ENCODE measurements at places on chromosomes 11 and 22.
A peak's percentile ranks its signal among the peaks of the same experiment; 100 is the strongest.

- no peak for DNase-seq
These were observed 3.8 kb upstream of the CAPN5 start for GRCh38 chr11:77062924-77063323.

DNA sequence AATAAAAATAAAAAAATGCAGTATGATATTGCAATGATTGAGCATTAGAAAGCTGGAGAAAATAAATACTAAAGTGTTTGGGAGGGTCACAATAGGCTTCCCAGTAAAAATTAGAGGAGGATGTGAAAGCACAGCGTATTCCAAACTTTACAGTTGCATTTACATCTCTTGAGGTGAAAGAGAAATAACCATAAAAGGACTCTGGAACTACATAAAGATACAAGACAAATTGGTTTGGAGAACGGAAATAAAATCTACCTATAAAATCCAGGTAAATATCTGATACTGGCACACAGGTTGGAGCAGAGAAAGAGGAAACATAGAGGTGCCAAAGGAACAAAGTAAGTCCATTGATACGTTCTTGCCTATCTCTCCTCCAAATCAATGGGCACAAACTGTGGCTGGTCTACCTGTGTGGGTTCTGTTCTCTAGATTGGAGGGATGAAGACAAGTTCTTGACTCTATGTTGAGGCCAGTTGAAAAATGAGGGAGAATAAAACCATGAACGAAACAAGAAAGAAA is at the start of gene MS4A12:
MS4A12 (plus strand) TSS at position 291 of the 522 bp plus-strand sequence. CDS start 4,541 bp downstream, outside the sequence.
- no peak for DNase-seq

DNA sequence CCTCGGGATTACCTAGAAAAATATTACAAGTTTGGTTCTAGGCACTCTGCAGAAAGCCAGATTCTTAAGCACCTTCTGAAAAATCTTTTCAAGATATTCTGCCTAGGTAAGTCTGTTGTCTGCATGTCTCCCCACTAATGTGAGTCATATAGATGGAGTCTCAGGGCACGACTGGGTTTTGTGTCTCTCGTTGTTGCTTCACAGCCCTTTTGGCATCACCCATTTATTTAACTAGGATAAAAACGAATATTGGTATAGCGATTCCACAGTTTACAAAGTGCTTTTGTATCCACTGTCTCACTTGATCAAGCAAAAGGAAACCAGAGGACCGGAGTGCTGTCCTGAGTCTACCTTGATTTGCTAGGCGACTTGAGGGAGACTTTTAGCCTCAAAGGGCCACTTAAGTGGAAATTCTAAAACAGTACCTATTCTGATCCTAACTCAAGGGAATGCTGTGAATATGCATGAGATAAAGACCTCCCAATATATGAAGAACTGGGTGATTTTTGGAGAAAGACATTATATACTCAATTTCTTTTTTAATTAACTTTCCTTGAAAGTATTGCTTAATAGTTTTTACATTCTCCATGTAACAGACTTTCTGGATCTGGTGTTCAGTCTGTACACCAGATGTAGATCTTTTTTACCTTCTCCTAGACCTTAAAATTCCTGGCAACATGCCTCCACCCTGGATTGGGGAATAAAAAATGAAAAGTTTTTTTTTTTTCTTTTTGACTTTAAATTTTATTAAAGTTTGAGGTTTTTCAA is 590 bp downstream of the NNMT start:
- DNase-seq = no peak

GRCh38 chr11:126917531-126918204 is 82.9 kb downstream of the KIRREL3 start:
- DNase-seq = no peak

DNA sequence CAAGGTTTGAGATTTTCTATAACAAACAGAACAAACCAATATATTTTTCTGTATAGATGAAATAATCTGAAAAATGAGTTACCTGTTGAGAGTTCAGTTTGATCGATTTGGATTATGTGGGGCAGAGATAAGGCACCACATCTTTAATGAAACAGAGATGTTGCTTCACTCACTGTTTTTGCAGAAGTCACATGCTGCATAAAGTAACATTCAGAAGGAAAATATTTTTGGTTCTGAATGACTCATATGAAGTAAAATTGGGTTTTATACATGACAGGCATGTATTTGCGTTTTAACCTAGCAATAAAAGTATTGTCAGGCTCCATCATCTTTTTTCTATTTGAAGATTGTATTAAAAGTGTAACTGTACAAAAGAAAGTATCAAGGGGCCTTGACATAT is 77.8 kb downstream of the BBOX1 start:
- DNase-seq = no peak

GRCh38 chr11:47288066-47288465 is 18.1 kb downstream of the MADD start:
- DNase-seq = no peak

DNA sequence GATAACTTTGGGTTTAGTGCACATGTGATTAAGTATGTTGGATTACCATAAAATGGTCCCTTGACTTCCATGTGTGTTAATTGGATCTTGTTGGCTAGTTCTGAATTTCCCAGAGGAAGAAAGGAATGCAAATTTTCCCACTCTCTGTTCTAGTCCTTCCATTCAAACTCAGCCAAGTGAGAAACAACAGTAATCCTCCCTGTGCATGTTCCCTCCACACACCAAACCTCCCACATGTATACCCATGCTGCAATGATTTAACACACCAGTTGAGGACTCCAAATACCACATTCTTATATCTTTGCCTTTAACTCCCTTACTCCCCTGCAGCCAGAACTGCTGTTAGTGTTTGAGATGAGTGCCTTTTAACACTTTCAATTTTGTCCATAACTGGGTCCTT is 1158.9 kb downstream of the DLG2 start:
- no peak for DNase-seq

GRCh38 chr11:3830730-3831129 is 10.0 kb downstream of the RHOG start:
- no peak for DNase-seq

DNA sequence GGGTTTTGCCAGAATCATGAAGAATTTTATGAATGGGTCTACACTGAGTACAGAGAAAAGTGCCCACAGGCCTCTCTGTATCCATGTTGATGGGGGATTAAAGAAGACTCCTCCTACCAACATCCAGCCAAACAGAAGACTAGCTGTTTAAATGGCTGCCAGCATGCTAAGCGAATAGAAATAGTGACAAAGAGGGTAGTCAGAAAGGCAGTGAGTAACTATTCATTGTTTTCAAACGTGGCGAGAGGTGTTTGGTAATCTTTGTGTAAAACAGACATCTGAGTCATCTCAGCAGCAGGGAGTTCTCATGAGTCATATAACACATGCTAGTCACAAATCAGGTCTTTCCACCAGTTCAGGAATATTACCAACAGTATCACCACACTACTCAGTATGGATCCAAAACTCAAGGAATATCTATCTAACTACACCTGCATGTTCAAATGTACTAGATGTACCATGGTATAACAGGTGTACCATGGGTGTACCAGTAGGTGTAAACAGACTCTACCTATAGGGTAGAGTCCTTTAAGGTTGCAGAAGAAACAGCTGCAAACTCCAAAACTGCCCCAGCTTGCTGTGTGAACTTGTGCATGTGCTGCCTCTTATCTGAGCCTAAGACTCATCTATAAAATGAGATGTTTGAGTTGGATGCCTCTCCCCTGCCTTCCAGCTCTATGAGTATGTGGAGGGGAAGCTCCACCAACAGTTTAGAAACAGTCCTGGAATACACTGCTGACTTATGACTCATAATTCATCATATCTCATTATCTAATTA is 82.0 kb downstream of the SLC1A2 start:
- DNase-seq = no peak

DNA sequence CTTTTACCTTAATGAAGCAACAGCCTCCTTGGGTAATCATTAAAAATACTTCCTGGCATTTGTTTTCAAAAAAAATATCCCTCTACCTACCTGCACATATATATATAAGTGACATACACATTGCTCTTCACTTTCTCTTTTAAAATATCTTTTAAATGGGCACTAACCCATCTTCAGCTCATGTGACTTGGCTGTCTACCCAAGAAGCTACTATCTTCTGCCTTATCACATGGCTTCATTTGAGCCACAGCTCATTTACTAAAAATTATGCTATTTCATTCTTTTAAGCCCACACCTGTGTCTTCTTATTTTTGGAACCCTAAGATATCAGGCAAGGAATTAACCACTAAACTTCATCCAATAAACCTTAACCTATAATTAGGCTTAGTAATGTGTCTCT is 37.0 kb upstream of the SOX6 start:
- DNase-seq = no peak

- no peak for DNase-seq
These were observed 129.8 kb downstream of the OPCML start for GRCh38 chr11:133402551-133402950.

DNA sequence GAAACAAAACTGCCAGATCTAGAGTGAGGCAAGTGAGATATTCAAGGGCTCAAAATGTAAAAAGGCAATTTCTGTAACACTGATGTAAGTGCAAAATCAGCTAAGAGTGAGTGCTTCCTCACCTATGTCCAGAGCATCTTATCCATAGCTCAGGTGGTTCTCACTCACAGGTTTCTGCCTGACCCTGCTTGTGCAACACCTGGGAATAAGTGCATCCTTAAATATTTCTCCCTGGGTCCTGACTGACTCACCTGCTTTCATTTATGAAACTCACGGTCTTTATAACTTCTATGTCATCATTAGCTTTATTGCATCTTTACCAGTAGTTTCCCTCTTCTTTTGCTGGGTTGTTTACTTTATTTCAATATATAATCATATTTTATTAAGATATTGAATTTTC is 260.6 kb downstream of the CNTN5 start:
- DNase-seq = no peak

- no peak for DNase-seq
These were observed 69.6 kb downstream of the LARGE1 start for GRCh38 chr22:33850724-33851123.

- no peak for DNase-seq
These were observed 28.7 kb downstream of the GUCD1 start for GRCh38 chr22:24526191-24526590.

DNA sequence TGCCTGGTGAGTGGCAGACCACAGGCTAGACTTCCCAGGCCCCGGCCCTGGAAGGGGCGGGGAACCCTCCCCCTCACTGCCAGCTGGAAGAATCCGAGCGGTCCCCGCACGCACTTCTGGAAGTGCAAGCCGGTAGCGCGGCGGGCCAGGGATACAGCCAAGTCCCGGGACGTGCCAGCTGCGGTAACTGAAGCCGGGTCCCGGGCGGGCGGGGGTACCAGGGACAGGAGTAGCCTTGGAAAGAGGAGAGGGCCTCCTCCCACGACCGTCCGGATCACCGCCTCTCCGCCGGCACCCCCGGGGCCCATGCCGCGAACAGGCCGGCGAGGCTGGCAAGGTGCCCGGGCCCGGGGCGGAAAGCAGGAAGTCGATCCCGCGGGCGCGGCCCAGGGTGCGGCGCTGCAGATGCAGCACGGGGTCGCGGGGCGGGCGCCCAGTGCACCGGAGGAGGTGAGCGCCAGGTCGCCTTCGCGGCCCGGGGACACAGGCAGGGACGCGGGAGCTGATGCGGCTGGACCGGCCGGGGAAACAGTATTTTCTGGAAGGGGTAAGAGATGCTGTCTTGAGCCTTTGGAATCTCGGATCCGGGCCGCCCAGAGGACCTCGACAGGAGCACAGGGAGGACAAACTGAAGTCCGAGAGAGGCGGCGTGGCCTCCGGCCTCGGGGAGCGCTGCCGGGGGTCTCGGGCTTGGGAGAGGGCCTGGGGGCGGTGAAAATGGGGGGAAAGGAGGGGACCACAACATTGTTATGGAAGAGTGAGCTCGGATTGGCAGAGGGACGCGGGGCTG is 783 bp upstream of the SLC35C1 start:
- DNase-seq = peak; percentile 88

DNA sequence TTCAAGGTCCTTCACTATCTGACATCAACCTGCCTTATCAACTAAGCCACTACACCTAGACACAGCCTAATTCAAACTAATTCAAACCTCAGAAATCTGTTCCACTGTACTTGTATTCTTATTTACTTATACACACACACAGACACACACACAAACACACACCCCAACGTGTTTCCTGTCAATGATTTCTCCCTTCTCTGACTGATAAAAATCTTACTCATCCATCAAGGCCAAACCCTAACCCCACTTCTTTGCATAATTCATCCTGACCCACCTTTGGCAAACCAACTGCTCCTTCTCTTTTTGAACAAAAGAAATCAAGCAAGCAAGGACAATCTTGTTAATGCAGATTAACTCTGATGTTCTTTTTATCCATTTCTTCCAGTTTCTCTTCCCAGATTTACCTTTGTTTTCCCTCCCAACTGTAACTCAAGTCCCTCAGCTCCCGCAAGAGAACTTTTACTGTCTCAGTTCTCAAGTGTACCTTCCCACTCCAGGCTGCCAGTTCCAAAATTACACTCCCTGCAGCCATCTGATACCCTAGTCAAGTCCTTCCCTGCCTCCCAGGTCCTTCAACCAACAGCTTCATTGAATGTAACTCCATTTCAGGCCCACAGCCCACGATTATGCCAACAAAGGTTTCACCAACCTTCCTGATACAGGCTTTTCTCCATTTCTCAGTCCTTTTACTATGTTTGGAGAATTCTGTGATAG is 78.3 kb downstream of the PAK1 start:
- no peak for DNase-seq

- no peak for DNase-seq
These were observed 16.3 kb downstream of the SULT4A1 start for GRCh38 chr22:43845981-43846380.

- DNase-seq = no peak
These were observed 812.8 kb upstream of the API5 start for GRCh38 chr11:42498971-42499370.

GRCh38 chr11:2115308-2115707 is 23.9 kb downstream of the IGF2 start:
- no peak for DNase-seq

DNA sequence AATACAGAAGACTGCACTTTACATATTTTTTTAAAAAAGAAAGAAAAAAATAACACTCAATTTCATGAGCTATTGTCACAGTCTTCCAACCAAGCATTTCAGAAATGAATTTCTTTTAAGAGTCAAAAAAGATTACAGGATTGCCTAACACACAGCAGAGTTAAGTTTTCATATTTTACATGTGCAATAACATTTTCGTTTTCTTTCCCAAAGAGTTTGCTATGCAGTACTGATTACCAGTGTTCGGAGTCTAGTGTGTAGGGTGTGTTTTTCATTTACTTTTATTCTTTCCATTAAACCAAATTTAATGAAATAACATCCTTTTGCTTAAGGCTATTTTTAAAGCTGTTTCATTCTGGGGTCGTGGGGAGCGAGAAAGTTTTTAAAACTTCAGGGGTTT is 53.2 kb downstream of the MN1 start:
- no peak for DNase-seq

- no peak for DNase-seq
These were observed 8.0 kb upstream of the TLCD5 start for GRCh38 chr11:120316880-120317688.

GRCh38 chr11:121435132-121435531 is 17.0 kb upstream of the SORL1 start:
- DNase-seq = no peak

GRCh38 chr11:132809070-132809469 is 723.2 kb downstream of the OPCML start:
- no peak for DNase-seq

- peak; percentile 85 for DNase-seq
These were observed 22.0 kb upstream of the TLCD5 start for GRCh38 chr11:120303004-120303637.
